Left lung (tissue), 14 donors: ENCODE measurements at places on chromosomes 4 and X. TPM values are rescaled to one million over a fixed set of nuclear protein-coding genes. Genes with fewer than 3 reads are reported as not detected.

CSN1S1 gene
- not detected for total RNA-seq

TRIM75 gene
- not detected for total RNA-seq

GPR143 gene
- 1.5 TPM for total RNA-seq

GRCh38 chrX:109739625-109740432 lies 6.8 kb upstream of the ACSL4 start:
- peaks cover 8% of the 10 kb centered on the region for H3K27me3 ChIP-seq
- H3K4me3 ChIP-seq: no peak overlapping the region
- H3K27ac ChIP-seq: no peak overlapping the region
- DNase-seq: no peak
- H3K4me1 ChIP-seq: peaks cover 10% of the 10 kb centered on the region

GRCh38 chr4:43316813-43317212 lies 424.3 kb downstream of the GRXCR1 start:
- H3K4me3 ChIP-seq: no peak overlapping the region
- no peaks in the 10 kb centered on the region for H3K36me3 ChIP-seq
- H3K4me1 ChIP-seq: no peaks in the 10 kb centered on the region

DNA sequence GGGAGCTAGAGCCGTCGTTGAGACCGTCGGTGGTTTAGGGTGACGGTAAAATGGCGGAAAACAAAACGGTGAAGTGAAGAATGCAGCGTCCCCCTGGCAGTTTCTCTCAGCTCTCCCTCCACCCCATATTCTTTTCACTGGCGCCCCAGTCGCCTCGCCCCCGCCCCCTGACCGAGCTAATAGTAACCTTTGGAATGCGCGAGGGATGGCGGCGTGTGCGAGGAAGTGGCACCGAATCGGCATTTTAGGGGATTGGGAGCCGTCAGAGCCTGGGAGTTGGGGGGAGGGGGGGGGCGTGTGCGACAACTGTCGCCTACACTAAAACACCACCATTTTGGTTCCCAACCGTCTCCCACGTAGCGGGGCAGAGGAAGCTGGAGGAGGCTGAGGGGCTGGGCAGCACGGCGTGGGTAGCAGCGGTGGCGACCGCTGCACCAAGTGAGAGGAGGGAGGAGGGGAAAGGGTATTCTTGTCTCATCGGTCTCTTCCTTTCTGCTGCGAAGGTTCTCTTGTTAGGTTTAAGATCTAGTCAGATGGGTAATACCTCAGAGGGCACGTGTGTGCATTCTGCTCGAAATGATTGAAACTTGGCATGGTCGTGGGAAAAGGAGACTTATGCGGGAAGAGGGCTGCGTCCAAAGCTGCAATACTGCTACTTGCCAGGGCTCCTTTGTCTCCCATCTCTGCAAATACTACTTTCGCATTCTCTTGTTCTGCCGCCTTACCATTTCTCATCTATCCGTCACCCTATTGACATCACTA lies 840 bp downstream of the ZNF711 start:
- H3K4me3 ChIP-seq: peak overlapping the region; percentile 40
- peak; percentile 49 for DNase-seq
- H3K27ac ChIP-seq: no peak overlapping the region
- no peaks in the 10 kb centered on the region for H3K36me3 ChIP-seq
- H3K27me3 ChIP-seq: peaks cover 15% of the 10 kb centered on the region
- H3K4me1 ChIP-seq: no peaks in the 10 kb centered on the region

- H3K27me3 ChIP-seq: no peaks in the 10 kb centered on the region
- no peaks in the 10 kb centered on the region for H3K4me1 ChIP-seq
- H3K27ac ChIP-seq: no peak overlapping the region
- no peak for DNase-seq
- H3K4me3 ChIP-seq: no peak overlapping the region
Observed at GRCh38 chr4:151331276-151332042, 6.1 kb upstream of the SH3D19 start.

DNA sequence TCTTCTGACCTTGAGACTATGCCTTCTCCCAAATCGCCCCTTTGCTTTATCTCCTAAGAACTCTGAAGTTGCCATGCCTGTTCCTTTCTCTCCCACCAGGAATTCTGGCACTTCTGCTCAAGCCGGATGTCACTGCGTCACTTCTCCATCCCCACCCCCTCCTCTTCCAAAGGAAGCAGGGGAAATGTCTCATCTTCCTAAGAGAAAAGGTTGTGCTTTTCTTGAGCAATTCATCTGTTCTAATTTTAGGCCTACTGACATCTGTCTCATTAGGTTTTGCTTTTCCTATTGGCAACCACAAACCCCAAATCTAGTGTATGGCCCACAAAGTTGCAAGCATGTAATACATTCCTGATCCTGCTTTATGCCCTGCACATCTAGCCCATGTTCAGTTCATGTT lies 163.1 kb upstream of the PLAC1 start:
- no peak overlapping the region for H3K27ac ChIP-seq
- DNase-seq: peak; percentile 44
- peaks cover 3% of the 10 kb centered on the region for H3K4me1 ChIP-seq
- no peaks in the 10 kb centered on the region for H3K27me3 ChIP-seq
- H3K4me3 ChIP-seq: no peak overlapping the region
- no peaks in the 10 kb centered on the region for H3K36me3 ChIP-seq

DNA sequence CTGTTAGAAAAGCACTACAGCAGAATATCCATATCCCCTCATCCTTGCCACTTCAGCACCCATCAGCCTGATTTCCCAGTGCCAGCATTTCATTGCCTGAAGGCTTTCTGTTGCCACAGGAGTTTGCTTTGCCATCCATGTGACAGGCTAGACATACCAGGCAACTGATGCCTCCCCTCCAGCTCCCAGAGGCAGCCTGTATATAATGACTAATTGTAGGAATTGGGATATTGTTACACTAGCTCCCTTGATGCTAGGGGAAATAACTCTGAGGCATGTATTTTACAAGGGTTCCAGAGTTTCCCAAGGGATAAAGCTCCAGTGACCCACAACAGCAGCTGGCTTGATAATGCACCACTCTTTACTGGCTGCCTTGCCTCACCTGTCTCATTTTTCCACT lies 608.0 kb upstream of the FTHL17 start:
- no peaks in the 10 kb centered on the region for H3K27me3 ChIP-seq
- no peak overlapping the region for H3K4me3 ChIP-seq
- no peak overlapping the region for H3K27ac ChIP-seq
- H3K4me1 ChIP-seq: no peaks in the 10 kb centered on the region
- H3K36me3 ChIP-seq: no peaks in the 10 kb centered on the region

DNA sequence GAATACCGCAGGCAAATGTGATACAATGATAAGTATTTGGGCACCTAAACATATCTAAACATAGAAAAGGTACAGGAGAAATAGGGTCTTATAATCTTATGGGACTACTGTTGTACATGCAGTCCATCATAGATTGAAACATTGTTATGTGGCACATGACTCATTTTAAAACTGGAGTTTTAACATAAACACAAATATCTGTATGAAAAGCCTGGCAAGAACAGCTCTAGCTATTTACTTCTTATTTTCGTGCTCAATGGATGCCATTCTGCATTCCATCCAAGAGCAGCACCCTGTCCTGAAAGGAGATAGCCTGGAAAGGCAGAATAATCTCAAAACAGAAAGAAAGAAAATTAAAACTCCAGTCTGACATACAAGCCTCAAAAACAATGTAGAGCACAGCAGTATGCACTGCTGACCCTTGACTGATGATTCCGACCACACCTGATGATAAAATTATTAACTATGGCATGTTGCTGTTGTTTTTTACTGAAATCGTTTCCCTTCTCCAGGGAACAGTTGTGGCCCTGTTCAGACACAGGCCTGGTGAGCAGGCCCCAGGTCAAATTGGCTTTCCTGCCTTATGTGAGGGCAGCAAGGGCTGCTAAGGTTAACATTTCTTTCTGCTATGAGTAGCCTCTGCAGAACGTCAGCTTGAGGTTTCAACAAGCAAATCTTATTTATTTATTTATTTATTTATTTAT lies 152.7 kb downstream of the APBB2 start:
- H3K36me3 ChIP-seq: no peaks in the 10 kb centered on the region
- DNase-seq: no peak
- peaks cover 9% of the 10 kb centered on the region for H3K4me1 ChIP-seq
- H3K4me3 ChIP-seq: no peak overlapping the region
- no peak overlapping the region for H3K27ac ChIP-seq
- H3K27me3 ChIP-seq: no peaks in the 10 kb centered on the region

- DNase-seq: no peak
- peaks cover 21% of the 10 kb centered on the region for H3K36me3 ChIP-seq
- H3K27ac ChIP-seq: no peak overlapping the region
- H3K4me1 ChIP-seq: no peaks in the 10 kb centered on the region
- no peaks in the 10 kb centered on the region for H3K27me3 ChIP-seq
Observed at GRCh38 chrX:19593690-19594089, 78.4 kb upstream of the MAP3K15 start.

GRCh38 chr4:151092488-151092887 lies 6.9 kb upstream of the RPS3A start:
- no peak overlapping the region for H3K27ac ChIP-seq
- H3K27me3 ChIP-seq: no peaks in the 10 kb centered on the region
- no peak for DNase-seq
- H3K4me1 ChIP-seq: no peaks in the 10 kb centered on the region
